GM23338 (cell line): ENCODE measurements at places on chromosomes 5 and 9. TPM values are rescaled to one million over a fixed set of nuclear protein-coding genes. Genes with fewer than 3 reads are reported as not detected.

DNA sequence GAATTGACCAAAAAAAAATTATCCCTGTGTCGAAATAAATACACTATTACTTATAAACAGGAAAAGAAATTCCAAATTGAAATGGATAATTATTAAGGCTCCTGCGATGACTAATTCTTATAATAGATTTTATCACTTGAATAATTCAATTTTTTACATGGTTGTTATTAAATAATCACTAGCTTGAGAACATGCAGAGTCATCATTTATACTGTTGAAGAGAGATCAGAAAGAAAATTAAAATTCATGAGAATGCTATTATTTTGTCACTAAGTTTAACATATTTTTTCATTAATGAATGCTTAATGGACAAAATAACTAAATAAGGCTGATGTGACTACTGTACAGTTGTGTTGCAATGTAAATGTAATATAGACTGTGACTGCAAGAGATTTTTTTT is 1011.3 kb upstream of the C9orf72 start:
- DNase-seq: no peak

DNA sequence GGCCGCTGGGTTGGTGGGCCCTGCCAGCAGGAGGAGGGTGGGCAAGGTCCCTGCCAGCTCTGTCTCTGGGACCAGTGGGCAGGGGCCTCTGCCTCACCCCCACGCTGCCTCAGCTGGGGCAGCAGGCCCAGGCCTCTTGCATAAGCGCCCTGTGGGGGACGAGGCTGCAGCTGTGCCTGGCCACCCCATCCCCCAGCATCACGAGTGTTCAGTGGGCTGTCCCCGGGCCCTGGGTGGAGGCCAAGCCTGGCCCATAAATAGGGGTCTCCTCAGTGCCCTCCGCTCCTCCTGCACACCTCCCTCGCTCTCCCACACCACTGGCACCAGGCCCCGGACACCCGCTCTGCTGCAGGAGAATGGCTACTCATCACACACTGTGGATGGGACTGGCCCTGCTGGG is at the start of gene PTGDS:
TSS of gene PTGDS (plus strand) at position 282 of the 400 bp plus-strand sequence. CDS start at position 357, 75 bp downstream.
- DNase-seq: no peak

DNA sequence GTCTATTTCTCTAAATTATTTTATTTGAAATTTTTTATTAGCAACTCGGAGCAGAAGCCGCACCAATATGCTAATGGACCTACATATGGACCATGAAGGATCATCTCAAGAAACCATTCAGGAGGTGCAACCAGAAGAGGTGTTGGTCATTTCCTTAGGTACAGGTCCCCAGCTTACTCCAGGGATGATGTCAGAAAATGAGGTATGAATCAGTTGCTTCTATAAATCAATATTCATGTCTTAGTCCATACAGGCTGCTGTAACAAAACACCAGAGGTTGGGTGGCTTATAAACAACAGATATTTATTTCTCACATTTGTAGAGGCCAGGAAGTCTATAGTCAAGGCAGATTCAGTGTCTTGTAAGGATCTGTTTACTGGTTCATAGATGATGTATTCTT is 50.8 kb downstream of the GAPVD1 start:
- no peak for DNase-seq

Gene FYB1
- not detected in 2 replicates for total RNA-seq

Gene NAIP
- 4.4 and 7.4 TPM in 2 replicates for total RNA-seq

GRCh38 chr5:65588694-65589093 is 25.6 kb downstream of the PPWD1 start:
- no peak for DNase-seq

DNA sequence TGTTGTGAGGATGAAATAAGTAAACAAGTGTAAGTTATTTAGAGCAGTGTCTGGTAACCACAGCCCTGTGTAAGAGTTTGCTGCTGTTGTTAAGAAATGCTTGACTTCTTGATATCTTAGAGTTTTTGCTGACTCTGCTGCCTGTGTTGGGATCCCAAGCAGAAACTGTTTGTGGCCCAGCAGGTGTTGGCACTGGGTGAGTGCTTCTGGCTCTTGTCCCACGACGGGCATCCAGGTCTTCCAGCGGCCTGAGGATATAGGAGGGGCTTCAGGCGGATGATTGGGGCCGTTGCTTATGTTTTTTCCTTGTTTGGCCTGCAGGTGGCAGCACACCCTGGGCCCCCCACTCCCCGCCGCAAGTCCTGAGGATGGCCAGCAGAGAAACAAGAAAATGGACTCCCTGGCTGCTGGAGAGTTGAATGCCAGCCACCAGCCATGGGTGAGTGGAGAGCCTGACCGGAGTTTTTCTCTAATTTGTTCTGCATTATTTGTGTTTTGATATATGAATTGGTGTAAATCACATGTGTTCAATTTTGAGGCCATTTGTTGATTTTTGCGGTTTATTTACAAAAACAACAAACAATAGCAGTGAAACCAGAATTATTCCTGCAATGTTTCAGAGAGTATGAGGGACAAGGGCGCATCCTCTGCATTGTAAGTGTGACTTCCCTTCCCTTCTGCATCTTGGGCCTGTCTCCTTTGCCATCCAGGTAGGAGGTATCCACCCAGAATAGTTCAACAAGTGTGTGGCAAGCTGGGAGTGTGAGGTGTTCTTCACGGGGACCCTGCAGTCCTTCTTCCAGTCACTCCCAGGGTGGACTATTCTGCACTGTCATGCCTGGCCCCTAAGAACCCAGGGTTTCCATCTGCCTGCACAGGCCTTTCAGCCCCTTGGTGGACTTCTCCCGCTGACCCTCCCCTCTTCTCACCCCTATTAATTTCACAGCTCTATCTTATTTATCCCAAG is 50.3 kb downstream of the SLC22A5 start:
- peak; percentile 85 for DNase-seq

Gene KIF20A
- total RNA-seq: 60.4 and 64.9 TPM in 2 replicates

Gene SLCO6A1
- 3.1 TPM in 1 of 2 replicates, not detected in the other for total RNA-seq

DNA sequence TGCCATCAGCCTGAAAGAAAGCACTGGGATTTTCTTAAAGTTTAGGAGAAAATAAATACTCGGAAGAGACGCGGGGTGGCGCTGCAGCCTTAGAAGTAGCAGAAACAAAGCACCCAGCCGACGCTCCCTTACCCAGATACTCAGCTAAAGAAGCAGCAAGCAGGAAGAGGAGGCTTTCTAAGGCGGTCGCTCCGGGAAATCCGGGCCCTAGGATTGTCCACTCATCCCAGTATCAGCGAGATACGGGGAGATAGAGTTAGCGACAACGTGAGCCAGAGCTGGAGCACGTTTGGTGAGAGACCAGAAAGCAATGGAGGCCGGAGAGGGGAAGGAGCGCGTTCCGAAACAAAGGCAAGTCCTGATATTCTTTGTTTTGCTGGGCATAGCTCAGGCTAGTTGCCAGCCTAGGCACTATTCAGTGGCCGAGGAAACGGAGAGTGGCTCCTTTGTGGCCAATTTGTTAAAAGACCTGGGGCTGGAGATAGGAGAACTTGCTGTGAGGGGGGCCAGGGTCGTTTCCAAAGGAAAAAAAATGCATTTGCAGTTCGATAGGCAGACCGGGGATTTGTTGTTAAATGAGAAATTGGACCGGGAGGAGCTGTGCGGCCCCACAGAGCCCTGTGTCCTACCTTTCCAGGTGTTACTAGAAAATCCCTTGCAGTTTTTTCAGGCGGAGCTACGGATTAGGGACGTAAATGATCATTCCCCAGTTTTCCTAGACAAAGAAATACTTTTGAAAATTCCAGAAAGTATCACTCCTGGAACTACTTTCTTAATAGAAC is at the start of gene PCDHB2:
TSS of gene PCDHB2 (plus strand) at position 135 of the 782 bp plus-strand sequence. CDS start at position 311, 176 bp downstream.
- peak; percentile 98 for DNase-seq

Gene FOXB2
- not detected in 2 replicates for total RNA-seq

- DNase-seq: peak; percentile 93
Measured at GRCh38 chr5:122999947-123000563, 36.5 kb downstream of the PPIC start.

Gene RFK
- 15.2 and 19.0 TPM in 2 replicates for total RNA-seq

Gene RMND5B
- 83.7 and 101 TPM in 2 replicates for total RNA-seq

- peak; percentile 7 for DNase-seq
Measured at GRCh38 chr9:91023741-91024140, 222.1 kb downstream of the SYK start.

GRCh38 chr5:24167806-24168205 is 477.0 kb downstream of the CDH10 start:
- DNase-seq: no peak

DNA sequence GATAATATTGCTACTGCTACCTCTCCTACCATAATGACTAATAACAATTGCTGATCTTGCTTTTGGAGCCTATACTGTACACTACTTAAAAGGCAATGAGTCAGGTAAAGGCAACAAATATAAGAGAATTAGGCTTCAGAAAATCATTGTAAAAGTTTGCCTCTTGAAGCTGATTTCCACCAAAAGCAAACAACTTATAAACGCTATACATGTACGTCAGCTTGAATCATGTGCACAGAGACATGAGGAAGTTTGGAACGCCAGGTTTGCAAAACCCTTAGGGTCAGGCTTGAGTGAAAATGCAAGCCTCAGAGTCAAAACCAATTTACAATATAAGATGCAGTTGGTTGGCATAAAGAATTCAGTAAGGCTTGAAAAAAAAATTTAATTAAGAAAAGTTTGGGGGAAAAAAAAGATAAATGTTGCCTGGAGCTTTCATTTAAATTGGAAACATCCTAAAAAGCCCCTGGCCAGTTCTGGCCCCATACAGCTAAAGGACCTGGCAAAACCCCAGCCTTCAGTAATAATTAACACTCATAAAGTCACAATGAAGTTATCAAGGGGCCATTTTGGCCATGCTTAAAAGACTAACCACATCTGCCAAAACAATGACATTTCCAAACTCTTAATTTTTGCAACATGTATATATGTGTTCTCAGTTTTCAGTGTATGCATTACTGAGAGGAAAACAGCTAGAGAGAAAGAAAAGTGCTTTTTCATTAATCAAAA is 181.0 kb upstream of the NFIL3 start:
- DNase-seq: no peak

GRCh38 chr9:125540497-125540896 is 166.5 kb downstream of the MAPKAP1 start:
- DNase-seq: no peak

- peak; percentile 67 for DNase-seq
Measured at GRCh38 chr9:92004045-92004392, 54.0 kb upstream of the ROR2 start.

GRCh38 chr9:9998491-9999287 is 614.1 kb downstream of the PTPRD start:
- DNase-seq: peak; percentile 75

Gene SYNPO
- 1.3 and 3.0 TPM in 2 replicates for total RNA-seq

DNA sequence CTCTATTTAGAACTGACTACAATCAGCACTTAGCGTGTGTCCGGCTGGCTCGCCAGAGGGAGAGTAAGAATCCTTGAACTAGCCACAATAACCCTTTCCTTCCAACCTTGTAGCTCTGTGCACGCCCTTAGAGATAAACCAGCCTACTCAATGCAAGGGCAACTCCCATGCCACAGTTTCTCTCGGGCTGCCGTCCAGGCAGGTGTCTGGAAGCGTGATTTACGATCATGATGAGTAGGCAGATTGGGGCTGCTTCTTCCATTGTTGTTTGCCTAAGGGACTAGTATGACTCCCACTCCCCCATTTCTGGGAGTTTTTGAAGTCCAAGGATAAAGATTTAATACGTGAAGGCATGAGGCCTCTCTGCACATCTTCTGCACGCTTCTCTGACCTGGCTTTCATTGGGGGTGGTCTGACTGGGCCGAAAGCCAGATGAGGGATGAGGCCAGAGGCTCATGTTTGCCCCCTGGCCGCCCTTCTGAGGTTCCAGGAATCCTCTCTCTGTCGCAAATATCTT is 134.0 kb upstream of the MYO10 start:
- no peak for DNase-seq

Gene SCGB3A2
- total RNA-seq: 27.0 and 36.1 TPM in 2 replicates

Gene UNC5A
- 3.9 and 7.3 TPM in 2 replicates for total RNA-seq

DNA sequence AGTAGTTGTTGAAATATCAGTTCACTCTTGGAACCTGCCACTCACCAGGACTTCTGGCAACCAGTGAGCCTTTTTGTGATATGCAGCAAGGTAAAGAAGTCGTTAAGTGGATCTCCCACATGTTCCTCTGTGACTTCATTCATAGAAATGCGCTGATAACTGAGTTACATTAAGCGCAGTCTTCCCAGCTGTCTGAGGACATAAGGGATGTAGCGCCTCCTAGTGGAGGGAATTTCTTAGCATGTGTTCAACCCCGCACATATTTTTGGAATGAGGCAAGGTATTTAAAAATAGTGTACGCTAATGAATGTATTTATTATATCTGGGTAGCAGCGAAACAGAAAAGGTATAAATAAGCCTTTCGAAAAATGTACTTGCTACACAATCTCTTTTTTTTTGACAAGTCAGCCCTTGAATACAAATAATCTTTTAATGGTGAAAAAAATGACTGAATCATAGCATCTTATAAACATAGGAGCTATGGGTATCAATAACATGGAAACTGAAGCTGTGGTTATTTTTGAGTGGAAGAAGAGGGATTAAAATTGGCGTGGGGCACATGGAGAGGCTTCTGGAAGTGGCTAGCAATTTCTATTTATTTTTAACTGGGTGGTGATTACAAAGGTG is 38.0 kb downstream of the PALM2AKAP2 start:
- DNase-seq: peak; percentile 97

DNA sequence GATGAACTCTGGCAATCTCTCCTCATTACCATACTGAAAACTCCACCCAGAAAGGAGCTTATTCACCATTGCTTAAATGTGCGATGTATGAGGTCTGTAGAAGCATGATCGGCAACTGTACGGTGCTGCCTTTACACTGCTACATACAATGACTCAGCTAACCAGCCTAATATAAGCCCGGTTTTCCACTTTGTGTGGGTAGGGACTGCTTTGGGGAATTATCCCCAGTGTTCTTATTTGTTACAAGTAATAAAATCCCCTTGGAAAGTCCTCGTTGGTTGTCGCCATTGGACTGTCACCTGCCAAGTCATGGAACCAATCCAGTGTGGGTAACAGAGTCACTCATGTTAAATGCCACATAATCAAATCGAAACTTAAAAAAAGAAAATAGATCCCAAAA is 23.5 kb upstream of the TENT2 start:
- DNase-seq: no peak

DNA sequence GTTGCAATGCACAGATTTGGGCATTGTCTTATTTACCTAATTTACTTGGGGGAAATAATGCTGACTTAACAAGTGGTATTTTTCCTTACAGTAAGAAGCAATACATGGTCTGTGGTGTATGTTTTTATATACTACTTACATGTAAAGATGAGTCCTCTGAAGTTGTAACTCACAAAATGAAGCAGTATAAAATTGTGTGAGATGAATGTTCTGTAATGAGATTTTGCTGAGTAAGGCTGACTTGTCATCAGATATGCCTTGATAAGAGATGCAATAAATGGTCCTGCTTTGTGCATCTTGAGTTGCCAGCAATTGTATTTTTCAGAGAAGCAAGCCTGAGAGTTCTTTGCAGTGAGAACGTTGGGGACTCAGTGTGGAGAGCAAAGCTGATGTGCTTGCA is 92.2 kb upstream of the GNAQ start:
- DNase-seq: no peak

- no peak for DNase-seq
Measured at GRCh38 chr5:14414656-14415023, 167.0 kb upstream of the OTULINL start.
